ENCODE measurements at places on chromosomes 5 and 9.
A peak's percentile ranks its signal among the peaks of the same experiment; 100 is the strongest.

DNA sequence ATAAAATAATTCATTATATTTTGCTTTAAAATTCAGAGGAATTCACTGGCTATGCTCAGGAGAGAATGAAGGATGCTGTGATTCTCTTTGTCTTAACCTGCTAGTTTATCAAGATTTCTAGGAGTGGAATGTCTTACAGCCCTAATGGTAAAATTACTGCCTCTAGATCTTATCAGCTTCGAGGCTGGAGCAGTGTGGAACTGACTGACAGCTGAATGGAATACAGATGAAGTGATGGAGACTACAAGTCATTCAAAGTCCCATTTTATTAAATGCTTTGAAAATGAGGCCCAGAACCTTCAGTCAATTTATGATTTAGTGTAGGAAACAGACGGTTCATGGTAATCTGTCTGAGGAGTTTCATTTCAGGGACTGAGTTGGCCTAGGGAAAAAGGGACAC lies 202.1 kb downstream of the RFX3 start:
- DNase-seq: no peak

- no peak for DNase-seq
These were observed 167.1 kb upstream of the MVB12B start for GRCh38 chr9:126159430-126160060.

GRCh38 chr5:72281764-72282499 lies 38.1 kb downstream of the MRPS27 start:
- DNase-seq: peak; percentile 58

- DNase-seq: no peak
These were observed 37.5 kb downstream of the SPRY4 start for GRCh38 chr5:142287096-142287972.

DNA sequence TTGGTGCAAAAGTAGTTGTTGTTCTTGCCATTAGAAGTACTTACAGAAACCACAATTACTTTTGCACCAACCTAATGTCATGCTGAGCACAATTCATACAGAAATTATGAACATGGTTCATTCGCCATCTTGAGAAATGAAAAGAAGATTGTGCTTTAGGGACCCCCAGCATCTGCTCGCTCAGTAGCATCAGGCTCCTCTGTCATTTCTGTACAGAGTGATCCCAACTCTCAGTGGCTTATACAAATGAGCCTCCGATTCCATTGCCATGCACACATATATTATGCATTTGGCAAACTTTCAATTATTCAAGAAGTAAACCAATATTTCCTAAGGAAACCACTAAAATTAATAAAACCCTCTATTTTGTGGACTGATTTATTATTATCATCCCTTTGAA lies 266.2 kb downstream of the MED10 start:
- DNase-seq: no peak

- no peak for DNase-seq
These were observed 13.7 kb downstream of the PITX1 start for GRCh38 chr5:135020111-135020895.

DNA sequence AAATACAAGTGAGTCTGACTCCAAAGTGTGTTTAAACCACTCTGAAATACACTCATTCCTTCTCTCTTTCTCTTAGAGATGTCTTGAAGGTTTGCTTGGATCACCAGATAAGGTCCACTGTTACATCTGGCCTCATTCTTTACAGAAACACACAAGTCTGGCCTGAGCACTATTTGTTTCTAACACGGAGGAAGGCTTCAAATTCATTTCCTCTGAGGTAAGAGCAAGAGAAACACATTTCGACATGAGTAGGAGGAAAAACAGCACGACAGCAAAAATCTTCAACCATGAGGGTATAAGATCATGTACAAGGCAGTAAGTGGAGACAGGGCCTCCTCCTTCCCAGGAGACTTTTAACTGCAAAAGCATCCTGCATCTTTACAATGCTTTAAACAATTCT lies 8.0 kb downstream of the SIL1 start:
- DNase-seq: no peak

DNA sequence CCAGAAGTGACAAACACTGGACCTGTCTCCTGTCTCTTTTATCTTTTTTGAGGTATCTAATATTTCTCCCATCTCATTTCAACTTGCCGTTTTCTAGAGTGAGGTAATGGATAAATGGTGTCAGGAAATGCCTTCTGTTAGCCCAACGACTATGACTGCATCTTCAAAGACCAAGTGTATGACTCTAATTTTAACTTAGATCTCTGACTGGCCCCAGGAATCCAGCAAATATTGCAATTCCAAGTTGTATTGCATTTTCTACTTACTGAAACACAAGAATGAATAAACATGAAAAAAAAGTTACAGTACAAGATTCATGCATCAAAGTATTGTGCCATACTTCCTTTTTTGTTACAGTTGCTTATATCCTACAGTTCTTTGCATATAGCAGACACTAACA lies 26.3 kb downstream of the SLC28A3 start:
- DNase-seq: peak; percentile 4

DNA sequence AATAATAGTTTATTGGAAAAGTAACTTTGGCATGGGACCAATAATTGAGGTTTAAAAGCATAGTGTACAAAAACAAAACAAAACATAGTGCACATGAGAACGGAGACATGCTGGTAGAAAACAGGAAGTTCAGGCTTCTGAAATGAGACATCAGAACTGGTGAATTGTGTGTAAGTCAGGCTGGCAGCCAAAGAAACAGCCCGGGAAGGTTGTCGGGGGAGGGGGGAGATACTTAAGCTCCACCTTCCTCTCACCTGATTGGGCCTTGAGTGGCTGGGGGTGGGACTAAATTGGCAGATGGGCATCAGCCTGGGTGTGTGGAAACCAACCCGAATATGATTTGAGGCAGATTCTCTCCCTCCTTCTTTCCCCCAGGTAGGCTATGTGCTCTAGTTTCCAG lies 256.3 kb downstream of the SMARCA2 start:
- peak; percentile 94 for DNase-seq

- peak; percentile 34 for DNase-seq
These were observed 15.4 kb downstream of the AOPEP start for GRCh38 chr9:94741866-94742265.

DNA sequence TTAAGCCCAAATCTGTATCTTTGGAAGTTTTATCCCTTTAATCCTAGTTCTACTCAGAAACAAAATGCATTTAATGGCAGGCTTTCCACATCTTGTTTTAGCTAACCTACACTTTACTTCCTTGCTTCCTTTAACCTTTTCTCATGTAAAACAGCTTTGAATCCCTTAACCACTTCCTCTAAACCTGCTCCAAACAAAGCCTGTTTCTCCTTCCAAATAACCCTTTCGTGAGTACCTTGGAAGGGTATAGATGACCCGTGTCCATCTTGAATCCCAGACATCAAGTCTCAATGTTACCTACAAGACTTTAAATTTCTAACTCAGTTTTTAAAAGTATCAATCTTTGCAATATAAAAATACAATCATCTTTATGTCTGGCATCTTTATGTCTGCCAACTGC lies 78.4 kb downstream of the DROSHA start:
- DNase-seq: no peak

- DNase-seq: peak; percentile 60
These were observed 2.4 kb upstream of the PHYKPL start for GRCh38 chr5:178234750-178235587.

GRCh38 chr9:105441616-105442160 lies 6.1 kb upstream of the FSD1L start:
- no peak for DNase-seq

DNA sequence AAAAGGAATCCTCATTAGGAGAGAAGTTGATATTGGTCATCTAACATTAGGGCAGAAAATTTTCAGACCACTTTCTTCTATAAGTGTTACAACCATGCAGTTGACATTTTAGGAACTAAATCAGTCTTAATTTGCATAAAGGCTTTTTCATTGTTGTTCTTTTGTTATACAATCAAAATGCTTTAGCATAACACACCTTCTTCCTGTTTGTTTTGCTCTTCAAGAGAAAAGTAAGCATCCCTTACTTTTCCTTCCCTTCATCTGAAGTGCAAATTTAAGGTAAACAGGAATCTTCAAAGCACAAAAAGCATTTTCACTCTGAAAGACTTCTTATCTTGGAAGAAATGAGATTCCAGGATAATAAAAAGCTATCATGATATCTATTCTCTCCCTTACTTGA lies 273.6 kb downstream of the PTPRD start:
- DNase-seq: no peak

GRCh38 chr5:148145916-148146315 lies 22.4 kb upstream of the SPINK14 start:
- no peak for DNase-seq

GRCh38 chr9:97474372-97474925 lies 27.0 kb upstream of the TMOD1 start:
- no peak for DNase-seq

DNA sequence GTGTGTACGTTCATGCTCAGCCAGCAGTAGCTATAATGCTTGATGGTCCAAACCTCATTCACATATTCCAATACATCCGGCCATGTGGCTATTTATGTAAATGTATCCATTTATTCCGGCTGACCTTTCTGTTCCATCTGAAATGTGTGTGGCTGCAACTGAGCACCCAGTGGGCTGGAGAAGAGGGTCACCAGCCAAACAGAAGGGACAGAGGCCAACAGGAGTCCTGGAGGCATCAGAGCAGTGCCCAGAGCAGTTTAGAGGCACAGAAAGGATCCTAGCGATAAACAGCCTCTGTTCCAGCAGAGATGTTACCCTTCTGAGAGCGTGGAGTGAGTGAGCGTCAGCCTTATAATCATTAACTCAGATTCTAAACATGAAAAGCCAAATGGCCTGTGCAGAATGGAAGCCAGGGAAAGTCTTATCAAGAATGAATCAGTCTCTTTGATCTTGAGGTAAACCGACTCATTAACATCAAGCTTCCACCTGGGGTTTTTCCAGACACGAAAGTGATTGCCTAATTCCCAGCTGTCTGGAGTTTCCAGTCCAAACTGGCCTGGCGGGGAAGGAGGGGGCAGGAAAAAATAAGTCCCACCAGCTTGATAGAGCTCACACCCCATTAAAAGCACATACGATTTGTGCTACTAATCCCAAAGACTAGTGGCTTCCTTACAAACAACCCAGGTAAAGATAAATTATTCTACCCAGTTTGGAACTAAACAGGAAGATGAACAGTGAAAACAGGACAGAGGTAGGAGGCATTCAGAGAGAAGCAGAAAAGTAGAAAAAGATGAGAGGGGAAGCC lies 55.7 kb downstream of the SUSD1 start:
- no peak for DNase-seq

DNA sequence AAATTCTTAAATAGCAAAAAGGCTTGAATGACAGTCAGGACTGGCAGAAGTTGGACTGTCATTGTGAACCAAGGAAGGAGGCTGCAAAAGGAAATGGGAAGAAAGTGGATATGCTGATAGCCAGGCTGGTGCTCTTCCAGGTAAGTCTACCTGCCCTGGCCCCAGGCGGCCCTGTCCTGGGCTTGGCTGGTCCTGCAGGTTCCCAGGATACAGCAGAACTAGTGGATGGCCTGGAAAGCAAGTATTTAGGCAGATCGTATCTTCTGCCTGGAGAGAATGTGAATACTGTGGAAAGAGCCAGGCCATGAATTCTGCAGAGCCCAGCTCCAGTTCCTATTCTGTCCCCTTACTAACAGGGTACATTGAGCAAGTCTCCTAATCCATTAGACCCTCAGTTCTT lies 149.3 kb downstream of the SEC61B start:
- no peak for DNase-seq

GRCh38 chr5:134540747-134541733 lies 15.6 kb downstream of the JADE2 start:
- DNase-seq: no peak

DNA sequence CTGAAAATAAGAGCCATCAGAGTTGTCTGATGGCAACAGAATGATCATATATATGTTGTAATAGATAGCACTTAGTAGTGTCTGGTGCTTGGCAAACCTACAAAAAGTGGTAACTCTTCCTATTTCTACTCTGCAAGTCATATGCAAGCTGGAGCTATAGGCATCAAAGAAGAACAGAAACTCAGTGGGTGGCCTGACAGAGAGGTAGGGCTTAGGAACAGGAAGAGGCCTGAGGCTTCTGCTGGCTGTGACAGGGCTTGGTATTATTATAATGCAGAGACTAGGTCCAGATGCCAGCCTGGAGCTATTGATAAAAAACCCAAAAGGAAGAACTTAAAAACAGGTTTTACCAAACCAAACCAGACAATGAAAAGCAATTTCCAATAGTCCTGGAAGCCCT lies 4.4 kb upstream of the DIAPH1 start:
- DNase-seq: peak; percentile 99

DNA sequence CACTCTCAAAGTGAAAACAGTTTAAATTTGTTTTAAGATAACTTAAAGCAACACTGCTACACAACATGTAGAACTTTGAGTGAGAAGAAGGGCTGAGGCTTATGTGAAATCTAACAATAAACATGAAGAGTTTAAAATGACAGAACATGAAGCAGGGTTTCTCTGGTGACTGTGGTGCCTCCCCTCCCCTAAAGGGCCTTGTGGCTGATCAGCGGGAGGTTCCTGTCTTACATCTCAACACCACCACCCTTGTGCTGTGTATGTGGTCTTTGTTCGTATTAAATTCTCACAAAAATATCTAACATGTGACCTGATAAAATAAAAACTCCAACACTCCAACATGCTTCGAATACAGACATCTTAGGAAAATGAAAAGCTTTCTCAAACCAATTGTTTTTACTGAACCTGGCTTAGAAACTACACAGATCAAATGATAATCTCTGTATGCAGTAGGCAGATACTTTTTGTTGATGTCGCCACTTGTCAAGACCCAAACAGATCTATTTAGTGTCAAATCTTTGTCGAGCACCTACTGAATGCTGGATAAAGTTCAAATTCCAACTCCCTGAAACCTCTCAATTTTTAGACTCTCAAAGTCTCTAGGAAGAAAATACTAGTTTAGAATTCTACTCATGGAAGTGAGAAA lies 9.9 kb upstream of the IQGAP2 start:
- DNase-seq: no peak

DNA sequence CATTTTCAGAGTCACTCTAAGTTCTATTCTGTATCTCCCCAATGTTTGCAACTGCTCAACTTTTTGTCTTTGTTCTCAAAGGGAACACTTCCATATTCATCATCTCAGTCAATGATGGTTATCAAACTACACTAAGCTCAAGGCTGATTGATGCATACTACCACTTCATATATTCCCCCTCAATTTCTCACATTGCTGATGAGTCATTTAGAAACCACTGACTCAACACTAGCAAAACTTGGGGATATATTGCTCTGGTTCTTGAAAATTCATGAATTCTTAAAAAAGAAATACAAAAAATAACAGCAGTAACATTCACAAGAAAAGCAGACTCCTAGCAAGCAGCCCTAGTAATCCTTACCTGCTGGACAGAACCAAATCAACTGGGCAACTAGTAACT lies 52.2 kb downstream of the ABHD17B start:
- peak; percentile 52 for DNase-seq

GRCh38 chr9:69940674-69941073 lies 103.0 kb upstream of the MAMDC2 start:
- peak; percentile 43 for DNase-seq

GRCh38 chr5:155529362-155529761 lies 515.8 kb downstream of the KIF4B start:
- no peak for DNase-seq

GRCh38 chr5:179959641-179960040 lies 51.9 kb upstream of the TBC1D9B start:
- DNase-seq: peak; percentile 77

GRCh38 chr9:20376731-20377375 lies 245.4 kb downstream of the MLLT3 start:
- DNase-seq: no peak

GRCh38 chr9:89635816-89636215 lies 31.0 kb downstream of the GADD45G start:
- no peak for DNase-seq

- DNase-seq: no peak
These were observed 7.1 kb downstream of the PHYHD1 start for GRCh38 chr9:128927731-128928411.

- peak; percentile 55 for DNase-seq
These were observed 59.7 kb upstream of the GARNL3 start for GRCh38 chr9:127204771-127205470.
